H7 (cell line): ENCODE measurements at places on chromosomes 4 and X. TPM values are rescaled to one million over a fixed set of nuclear protein-coding genes. Genes with fewer than 3 reads are reported as not detected.

DNA sequence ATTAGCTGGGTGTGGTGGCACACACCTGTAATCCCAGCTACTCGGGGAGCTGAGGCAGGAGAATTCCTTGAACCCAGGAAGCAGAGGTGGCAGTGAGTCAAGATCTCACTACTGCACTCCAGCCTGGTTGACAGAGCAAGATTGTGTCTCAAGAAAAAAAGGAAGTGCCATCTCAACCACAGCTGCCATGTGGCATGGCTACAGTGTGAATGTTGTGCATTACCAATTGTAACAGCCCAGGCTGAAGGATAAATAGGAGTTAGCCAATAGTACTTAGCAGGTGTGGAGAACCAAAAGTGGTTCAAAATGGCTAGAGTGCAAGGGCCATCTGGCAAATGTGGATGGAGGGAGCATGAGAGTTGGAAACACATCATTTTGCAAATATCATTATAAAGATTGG is 28.9 kb downstream of the SLC25A5 start:
- no peak for DNase-seq

GRCh38 chr4:48030470-48030869 is 13.9 kb downstream of the NIPAL1 start:
- DNase-seq = peak; percentile 16

DNA sequence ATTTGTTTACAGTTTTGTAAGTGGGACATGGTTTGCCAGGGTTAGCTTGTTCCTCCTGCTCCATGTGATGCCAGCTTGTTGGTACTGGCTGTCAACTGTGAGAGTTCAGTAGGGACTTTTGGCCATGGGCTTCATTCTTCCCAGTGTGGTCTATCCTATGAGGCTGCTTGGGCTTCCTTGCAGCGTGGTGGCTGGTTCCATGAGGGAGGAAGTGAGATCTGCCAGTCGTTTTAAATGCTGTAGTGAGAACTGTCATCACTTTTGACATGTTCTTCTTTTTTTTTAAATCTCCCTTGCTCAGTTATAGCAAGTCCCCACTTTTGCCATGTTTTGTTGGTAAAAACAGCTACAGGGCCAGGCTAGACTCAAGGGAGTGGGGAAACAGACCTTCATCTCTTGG is 15.9 kb downstream of the NSD2 start:
- DNase-seq = no peak

- DNase-seq = no peak
Observed at GRCh38 chrX:149982310-149982709, 44.0 kb upstream of the EOLA2 start.

- DNase-seq = peak; percentile 79
Observed at GRCh38 chr4:26030260-26030667, 116.2 kb downstream of the SMIM20 start.

DNA sequence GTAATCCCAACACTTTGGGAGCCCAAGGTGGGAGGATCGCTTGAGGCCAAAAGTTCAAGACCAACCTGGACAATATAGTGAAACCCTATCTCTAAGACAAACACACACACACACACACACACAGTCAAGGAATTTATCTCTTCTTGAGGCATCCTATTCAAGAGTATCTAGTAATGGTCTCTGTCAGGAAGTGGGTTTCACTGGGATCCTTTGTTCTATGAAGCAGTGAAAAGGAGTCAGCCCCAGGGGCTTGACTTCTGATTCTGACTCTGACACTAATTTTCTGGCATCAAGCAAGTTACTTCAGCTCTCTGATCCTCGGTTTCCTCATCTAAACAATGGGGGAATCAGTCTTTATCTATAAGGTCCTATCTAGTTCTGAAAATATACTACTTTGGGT is 34.8 kb downstream of the UTP14A start:
- no peak for DNase-seq

GRCh38 chr4:165378745-165379677 is at the start of gene CPE:
Gene CPE, plus strand, starts transcription at chr4:165379008. Its CDS starts 214 bp downstream, at chr4:165379222.
- peak; percentile 80 for DNase-seq

GRCh38 chr4:141416677-141417363 is 196.1 kb downstream of the ZNF330 start:
- DNase-seq = no peak

DNA sequence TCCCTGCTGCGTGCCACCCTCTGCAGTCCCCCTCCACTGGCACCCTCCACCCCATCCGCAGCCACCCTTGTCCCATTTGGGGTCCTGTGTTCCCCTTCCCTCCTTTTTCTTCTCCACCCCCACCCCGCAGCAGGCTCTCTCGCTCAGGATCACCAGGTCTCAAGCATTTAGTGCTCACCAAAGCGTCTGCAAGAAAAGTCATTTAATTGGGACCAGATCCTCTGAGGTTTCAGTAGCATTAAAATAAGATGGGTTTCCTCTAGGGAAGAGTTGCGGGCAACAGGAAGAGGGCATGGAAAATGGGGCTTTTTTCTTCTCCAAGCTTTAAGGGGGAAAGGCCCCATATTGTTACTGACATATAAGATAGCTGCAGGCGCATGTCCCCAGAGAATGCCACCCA is 4.9 kb upstream of the HAUS7 start:
- no peak for DNase-seq

DNA sequence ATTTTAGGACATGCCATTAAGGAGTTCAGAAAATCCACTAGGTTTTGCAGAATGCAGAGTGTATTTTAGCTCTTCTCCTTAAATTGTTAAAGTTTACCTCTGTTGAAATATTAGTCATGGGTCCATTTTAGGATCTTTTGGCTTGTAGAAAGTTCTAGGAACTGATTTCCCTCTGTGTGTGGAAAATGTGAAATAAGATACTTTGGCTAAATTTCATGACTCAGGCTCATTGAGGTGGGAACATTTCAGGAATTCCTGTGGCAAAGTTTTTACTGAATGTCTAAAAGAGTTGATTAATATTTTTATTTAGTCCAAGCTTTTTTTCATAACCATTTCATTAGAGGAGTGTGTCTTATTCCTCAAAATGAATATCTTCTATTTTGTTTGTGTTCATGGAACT is 7.0 kb downstream of the FHIP1A start:
- DNase-seq = no peak

- no peak for DNase-seq
Observed at GRCh38 chr4:87227751-87228151, 7.3 kb upstream of the KLHL8 start.

- DNase-seq = no peak
Observed at GRCh38 chr4:111849746-111850284, 295.4 kb upstream of the FAM241A start.

Gene TRPC5OS
- total RNA-seq = 0.21 TPM in 1 of 2 replicates, not detected in the other

Gene NDNF
- 1.6 and 3.4 TPM in 2 replicates for total RNA-seq

Gene BRCC3
- total RNA-seq = 7.9 and 9.9 TPM in 2 replicates

Gene PCDH19
- total RNA-seq = 1.1 and 2.4 TPM in 2 replicates

Gene ZNF185
- total RNA-seq = 7.0 and 7.8 TPM in 2 replicates
